Activated CD4-positive, alpha-beta memory T cell treated with anti-CD3 and anti-CD28 coated beads for 36 hours (primary cell): ENCODE measurements at places on chromosomes 3 and 15. TPM values are rescaled to one million over a fixed set of nuclear protein-coding genes. Genes with fewer than 3 reads are reported as not detected.

The SLC12A1 gene
- total RNA-seq = not detected

- H3K4me3 ChIP-seq = no peak overlapping the region
- no peaks in the 10 kb centered on the region for H3K36me3 ChIP-seq
- H3K4me1 ChIP-seq = peaks cover 2% of the 10 kb centered on the region
- no peaks in the 10 kb centered on the region for H3K27me3 ChIP-seq
- no peak overlapping the region for H3K27ac ChIP-seq
These were observed 63.0 kb downstream of the SLTM start for GRCh38 chr15:58870451-58870850.

The ADAMTSL3 gene
- total RNA-seq = not detected

The UACA gene
- 4.1 TPM for total RNA-seq

The SI gene
- total RNA-seq = not detected

GRCh38 chr3:150912501-150912900, 7.3 kb upstream of the MINDY4B start:
- H3K36me3 ChIP-seq = no peaks in the 10 kb centered on the region
- no peak for DNase-seq
- no peaks in the 10 kb centered on the region for H3K4me1 ChIP-seq
- peaks cover 17% of the 10 kb centered on the region for H3K27me3 ChIP-seq

DNA sequence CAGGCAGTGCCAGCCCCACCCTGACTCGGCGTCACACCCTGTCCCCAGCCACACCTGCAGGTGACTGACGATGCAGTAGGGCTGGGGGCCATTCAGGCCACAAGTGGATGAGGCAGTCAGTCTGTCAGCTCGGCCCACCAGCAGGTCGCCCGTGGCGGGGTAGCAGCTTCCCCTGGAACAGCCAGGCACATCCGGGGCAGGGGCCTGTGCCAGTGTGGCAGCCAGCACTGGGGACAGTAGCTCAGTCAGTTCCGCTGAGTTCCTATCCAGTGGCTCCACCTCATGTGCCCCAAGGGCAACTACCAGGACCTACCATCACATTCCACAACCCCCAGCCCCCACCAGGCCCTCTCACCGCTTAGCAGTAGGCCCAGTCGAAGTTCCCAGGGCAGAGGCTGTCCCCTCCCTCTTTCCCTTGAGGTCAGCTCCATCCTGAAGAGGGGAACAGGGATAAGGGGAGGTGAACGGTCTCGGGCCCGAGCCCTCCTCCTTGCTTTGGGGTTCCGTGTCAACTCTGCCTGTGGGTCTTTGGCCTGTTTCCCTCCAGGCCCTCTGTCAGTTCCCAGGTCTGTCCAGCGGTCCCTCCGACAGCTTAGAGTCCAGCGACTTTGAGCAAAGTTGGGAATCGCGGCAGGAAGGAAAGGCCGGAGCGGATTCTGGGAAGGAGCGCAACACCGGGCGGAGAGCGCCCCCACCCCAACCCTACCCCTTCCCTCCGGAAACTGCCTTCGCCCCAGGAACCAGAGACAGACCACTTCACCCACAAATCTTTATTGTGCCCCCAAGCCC, at the start of gene LAMB2:
Gene LAMB2, minus strand, starts transcription at position 614 of the 789 bp plus-strand sequence. Its CDS starts 183 bp downstream, at position 431.
- no peaks in the 10 kb centered on the region for H3K4me1 ChIP-seq
- H3K27me3 ChIP-seq = peaks cover 17% of the 10 kb centered on the region
- no peak within 1 kb of the TSS for H3K4me3 ChIP-seq
- no peaks in the 10 kb centered on the region for H3K36me3 ChIP-seq
- no peak for DNase-seq
